ENCODE measurements at places on chromosomes 5 and 9.

- no peak for DNase-seq
Measured at GRCh38 chr9:100591139-100591538, 13.3 kb downstream of the CAVIN4 start.

- DNase-seq = no peak
Measured at GRCh38 chr9:89885156-89885555, 280.3 kb downstream of the GADD45G start.

GRCh38 chr9:1047591-1048230 lies 2.4 kb upstream of the DMRT2 start:
- no peak for DNase-seq

DNA sequence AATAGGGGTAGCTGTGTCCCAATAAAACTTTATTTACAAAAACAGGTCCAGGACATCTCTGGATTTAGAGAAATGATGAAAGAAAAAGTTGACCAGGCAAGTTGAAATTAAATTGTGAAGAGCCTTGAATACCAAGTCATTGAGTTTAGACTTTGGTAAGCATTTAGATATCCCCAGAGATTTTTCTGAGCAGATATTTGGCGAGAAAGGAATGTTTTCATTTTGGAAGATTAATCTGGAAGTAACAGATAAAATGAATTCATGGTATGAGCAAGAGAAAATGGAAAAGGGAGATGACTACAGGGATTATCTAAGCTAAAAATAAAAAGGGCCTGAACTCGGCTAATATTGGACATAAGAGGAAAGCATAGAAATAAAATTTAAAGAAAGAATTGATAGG lies 157.6 kb downstream of the ACTL7B start:
- no peak for DNase-seq

DNA sequence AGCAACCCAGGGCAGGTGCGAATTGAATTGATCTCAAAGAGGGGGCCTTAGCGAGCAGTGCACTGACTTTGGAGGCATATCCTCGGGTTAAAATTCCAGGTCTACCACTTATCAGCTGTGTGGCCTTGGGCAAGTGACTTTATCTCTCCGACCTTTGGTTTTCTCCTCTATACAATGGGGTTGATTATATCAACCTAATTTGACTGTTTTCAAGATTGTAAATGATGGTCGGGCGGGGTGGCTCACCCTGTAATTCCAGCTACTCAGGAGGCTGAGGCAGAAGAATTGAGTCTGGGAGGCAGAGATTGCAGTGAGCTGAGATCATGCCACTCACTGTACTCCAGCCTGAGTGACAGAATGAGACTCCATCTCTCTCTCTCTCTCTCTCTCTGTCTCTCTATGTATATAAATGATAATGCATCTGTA lies 18.7 kb downstream of the SPRY4 start:
- DNase-seq = no peak

DNA sequence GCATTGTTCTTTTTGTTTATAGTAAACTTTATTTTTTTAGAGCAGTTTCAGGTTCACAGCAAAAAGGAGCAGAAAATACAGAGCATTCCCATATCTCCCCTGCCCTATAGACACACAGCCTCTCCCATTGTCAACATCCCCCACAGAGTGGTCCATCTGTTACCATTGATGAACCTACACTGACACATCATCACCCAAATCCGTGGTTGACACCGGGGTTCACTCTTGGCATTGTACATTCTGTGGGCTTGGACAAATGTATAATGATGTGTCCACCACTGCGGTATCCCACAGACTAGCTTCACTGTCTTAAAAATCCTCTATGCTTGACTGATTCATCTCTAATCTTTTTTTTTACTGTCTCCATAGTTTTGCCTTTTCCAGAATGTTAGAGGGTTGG lies 120.7 kb upstream of the SPATA31C2 start:
- DNase-seq = no peak

DNA sequence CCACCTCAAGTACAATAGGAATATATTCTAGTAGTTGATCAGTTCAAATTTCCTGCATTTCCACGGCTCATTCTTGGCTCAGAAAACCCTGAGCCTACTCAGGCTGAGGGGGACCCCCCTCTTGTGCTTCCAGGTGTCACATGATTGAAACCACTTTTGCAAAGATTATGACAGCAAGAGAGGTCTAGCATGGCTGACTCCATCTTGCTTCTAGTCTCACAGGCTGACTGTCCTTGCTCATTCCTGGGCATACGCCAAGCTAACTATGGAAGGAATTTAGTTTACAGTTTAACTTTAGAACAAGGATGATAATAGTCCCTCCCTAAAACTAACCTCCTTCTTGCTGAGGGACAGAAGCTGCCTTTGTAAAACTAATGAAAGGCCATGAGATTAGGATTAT lies 154.1 kb downstream of the SNX18 start:
- no peak for DNase-seq

- no peak for DNase-seq
Measured at GRCh38 chr9:36040271-36040925, 3.7 kb downstream of the RECK start.

DNA sequence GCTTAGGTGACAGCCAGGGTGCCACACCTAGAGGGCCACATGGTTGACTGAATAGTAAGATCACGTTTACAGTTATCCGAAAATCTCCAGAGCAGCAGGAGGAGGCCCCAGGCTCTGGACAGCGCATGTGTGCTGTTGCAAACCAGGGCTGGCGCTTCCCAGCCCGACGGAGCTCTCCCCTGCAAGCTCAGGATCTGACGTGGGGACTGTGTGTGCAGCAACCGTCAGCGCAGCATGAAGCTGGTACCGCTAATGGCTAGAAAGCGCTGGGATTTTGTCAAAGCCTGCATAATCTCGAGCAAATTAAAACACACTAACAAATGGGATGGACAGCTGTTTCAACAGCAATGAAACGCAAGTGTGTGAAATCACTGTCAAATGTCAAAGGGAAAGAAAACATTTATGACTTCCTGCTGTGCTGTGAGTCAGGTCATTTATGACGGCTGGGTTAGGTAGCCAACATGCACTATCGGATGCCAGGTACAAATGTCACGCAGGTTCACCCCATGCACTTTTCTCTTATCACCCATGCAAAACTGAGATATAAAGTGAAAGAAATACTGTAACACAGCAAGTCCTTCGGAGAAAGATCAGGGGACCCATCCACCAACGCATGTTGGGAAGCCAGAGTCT lies 7.5 kb downstream of the SURF4 start:
- no peak for DNase-seq

DNA sequence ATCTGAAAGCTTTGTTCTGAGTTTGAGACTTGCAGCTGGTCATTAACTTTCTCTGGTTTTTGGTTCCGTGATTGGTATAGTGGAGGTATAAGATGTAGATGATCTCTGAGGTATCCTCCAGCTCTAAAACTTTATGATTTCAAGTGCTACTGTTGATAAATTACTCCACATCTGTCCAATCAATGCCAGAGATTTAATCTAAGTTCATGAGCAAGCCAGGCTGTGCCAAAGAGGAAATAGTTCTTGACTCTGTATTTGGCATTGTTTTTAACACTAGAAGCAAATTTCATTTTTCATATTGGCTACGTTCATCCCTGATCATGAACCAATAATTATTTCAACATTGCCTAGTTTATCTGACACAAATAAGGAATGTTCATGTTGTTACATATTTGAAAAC lies 28.5 kb upstream of the CHD1 start:
- no peak for DNase-seq

DNA sequence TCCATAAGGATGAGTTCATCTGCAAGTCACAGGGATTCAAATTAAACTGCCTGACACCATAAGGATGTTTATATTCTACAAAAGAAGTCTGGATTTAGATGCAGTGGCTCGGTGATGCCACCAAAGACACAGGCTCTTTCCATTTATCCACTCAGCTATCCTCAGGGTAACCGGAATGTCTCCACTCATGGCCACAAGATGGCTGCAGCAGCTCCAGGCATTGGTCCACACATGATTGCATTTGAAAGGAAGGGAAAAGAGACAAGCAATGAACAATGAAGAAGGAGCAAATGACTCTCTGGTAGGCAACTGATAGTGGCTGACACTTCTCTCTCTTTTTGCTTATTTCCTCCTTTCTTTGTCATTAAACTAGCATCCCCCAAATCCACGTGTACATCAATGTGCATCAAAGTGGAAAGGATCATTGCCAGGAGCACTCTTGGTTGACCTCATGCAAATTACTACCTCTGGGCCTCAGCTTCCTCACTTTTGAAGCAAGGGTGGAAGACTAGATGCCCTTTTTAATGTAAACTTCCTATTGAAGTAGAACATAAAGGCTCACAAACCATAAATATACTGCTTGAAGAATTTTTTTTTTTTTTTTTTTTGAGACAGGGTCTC lies 7.2 kb upstream of the SNX30 start:
- DNase-seq = no peak

All from uterus (tissue), 4 donors.